Glomerular endothelial cell (primary cell): ENCODE measurements at places on chromosomes 4 and X.

GRCh38 chrX:110125446-110126162, 122.7 kb downstream of the TMEM164 start:
- no peak for DNase-seq

- no peak for DNase-seq
Measured at GRCh38 chr4:123412091-123412505, 15.5 kb downstream of the SPRY1 start.

DNA sequence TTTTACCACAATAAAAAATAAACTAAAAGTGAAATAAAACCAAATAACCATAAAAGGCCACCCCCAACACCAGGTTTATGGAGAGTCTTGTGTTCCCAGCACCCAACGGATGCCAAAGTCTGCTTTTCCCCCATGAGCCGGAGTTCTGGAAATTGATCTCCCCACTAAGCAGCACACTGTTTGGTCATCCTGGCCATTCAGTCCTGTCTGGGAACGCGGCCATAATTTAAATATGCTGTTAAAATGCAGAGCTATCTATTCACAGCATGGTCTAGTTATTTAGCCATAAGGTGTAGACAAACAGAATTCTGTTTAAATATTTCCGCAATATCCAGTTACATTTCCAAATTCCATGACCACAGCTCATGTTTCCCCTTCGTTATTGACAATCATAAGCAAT, 129.6 kb upstream of the TBL1X start:
- DNase-seq = no peak

DNA sequence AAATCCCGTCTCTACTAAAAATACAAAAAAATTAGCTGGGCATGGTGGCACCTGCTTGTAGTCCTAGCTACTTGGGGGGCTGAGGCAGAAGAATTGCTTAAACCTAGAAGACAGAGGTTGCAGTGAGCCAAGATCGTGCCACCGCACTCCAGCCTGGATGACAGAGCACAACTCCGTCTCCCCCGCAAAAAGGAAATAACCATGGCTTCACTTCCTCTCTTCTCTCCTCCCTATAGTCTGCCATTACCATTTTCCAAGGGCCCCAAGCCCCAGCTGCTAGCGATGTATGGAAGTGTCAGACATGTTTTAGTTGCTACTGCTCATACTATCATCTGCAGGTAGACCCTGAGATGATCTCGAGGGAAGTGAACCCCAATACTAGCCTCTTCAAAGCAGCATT, 177.3 kb upstream of the FAM9B start:
- DNase-seq = no peak

GRCh38 chr4:138761638-138762220, 253.9 kb upstream of the NOCT start:
- DNase-seq = no peak
